ENCODE measurements at places on chromosomes 4 and X. TPM values are rescaled to one million over a fixed set of nuclear protein-coding genes. Genes with fewer than 3 reads are reported as not detected.

Gene CT47B1
- total RNA-seq = not detected

- H3K27ac ChIP-seq = no peak overlapping the region
- H3K4me3 ChIP-seq = no peak overlapping the region
- H3K36me3 ChIP-seq = no peaks in the 10 kb centered on the region
Observed at GRCh38 chr4:147015491-147015890, 69.8 kb upstream of the TTC29 start.

- no peak overlapping the region for H3K27ac ChIP-seq
- H3K4me1 ChIP-seq = peaks cover 2% of the 10 kb centered on the region
- no peaks in the 10 kb centered on the region for H3K27me3 ChIP-seq
- DNase-seq = no peak
- H3K36me3 ChIP-seq = peaks cover 63% of the 10 kb centered on the region
- no peak overlapping the region for H3K4me3 ChIP-seq
Observed at GRCh38 chr4:121666091-121666679, 30.6 kb downstream of the ANXA5 start.

DNA sequence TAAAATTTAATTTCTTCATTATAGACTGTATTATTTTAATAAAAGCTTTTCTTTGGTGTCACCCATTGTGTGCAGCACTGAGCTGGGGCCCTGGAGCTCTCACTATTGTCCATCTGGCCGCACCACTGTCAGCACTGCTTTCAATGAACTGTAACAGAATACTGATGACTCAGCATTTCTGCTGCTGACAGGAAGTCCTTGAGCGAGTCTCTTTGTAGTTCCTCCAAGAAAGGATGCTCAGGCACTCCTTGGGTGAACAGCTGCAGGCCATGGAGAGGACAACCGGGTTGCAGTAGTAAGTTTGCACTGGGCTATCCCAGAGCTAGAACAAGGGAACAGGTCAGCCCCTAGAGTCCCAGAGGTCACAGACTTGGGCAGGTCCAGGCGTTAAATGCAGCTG is 81.6 kb downstream of the SORBS2 start:
- H3K4me3 ChIP-seq = no peak overlapping the region
- H3K27ac ChIP-seq = no peak overlapping the region
- H3K4me1 ChIP-seq = peaks cover 2% of the 10 kb centered on the region
- H3K27me3 ChIP-seq = peaks cover 4% of the 10 kb centered on the region
- no peak for DNase-seq
- H3K36me3 ChIP-seq = no peaks in the 10 kb centered on the region

Gene PPP1R3F
- total RNA-seq = 9.9 TPM

- no peak overlapping the region for H3K4me3 ChIP-seq
- H3K4me1 ChIP-seq = peaks cover 8% of the 10 kb centered on the region
- H3K27me3 ChIP-seq = peaks cover 5% of the 10 kb centered on the region
- H3K36me3 ChIP-seq = no peaks in the 10 kb centered on the region
- DNase-seq = no peak
Observed at GRCh38 chr4:102783006-102783405, 22.2 kb upstream of the MANBA start.

- no peaks in the 10 kb centered on the region for H3K4me1 ChIP-seq
- H3K27me3 ChIP-seq = no peaks in the 10 kb centered on the region
- no peaks in the 10 kb centered on the region for H3K36me3 ChIP-seq
- H3K27ac ChIP-seq = no peak overlapping the region
- no peak overlapping the region for H3K4me3 ChIP-seq
Observed at GRCh38 chr4:11866391-11866790, 437.7 kb upstream of the HS3ST1 start.

GRCh38 chr4:108943976-108944591 is 181.2 kb upstream of the ETNPPL start:
- H3K36me3 ChIP-seq = no peaks in the 10 kb centered on the region
- peaks cover 1% of the 10 kb centered on the region for H3K27me3 ChIP-seq
- peaks cover 5% of the 10 kb centered on the region for H3K4me1 ChIP-seq
- H3K27ac ChIP-seq = no peak overlapping the region
- DNase-seq = no peak

Gene PWWP3B
- not detected for total RNA-seq

Gene GPR50
- not detected for total RNA-seq

Gene SYTL5
- total RNA-seq = not detected

DNA sequence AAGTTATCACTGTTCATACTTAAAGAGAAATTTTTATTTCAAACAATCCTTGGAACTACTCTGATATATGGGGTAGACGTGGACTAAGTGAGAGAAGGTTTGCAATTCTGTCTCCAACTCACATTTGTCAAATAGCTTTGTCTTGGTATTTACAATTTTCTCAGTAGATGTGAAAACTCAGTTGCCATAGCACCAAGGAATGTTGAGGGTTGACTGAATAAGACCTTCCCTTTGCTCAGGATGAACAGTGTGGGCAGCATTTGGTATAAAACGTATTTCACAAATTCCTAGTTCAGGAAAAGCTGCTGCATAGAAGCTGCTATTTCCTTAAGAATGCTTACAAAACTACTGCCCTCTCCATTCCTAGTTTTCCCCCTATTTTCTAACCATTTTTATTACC is 399.5 kb downstream of the NKX6-1 start:
- no peak overlapping the region for H3K27ac ChIP-seq
- H3K27me3 ChIP-seq = no peaks in the 10 kb centered on the region
- no peak for DNase-seq
- no peak overlapping the region for H3K4me3 ChIP-seq
- no peaks in the 10 kb centered on the region for H3K4me1 ChIP-seq

- no peaks in the 10 kb centered on the region for H3K4me1 ChIP-seq
- no peak overlapping the region for H3K27ac ChIP-seq
- H3K27me3 ChIP-seq = peaks cover 9% of the 10 kb centered on the region
- no peak for DNase-seq
- no peak overlapping the region for H3K4me3 ChIP-seq
Observed at GRCh38 chr4:138857416-138857815, 158.2 kb upstream of the NOCT start.

GRCh38 chrX:21319323-21319722 is 54.9 kb upstream of the CNKSR2 start:
- no peaks in the 10 kb centered on the region for H3K27me3 ChIP-seq
- no peak for DNase-seq
- H3K27ac ChIP-seq = no peak overlapping the region
- H3K4me3 ChIP-seq = no peak overlapping the region

GRCh38 chr4:8328456-8328855 is 58.9 kb downstream of the HTRA3 start:
- H3K4me1 ChIP-seq = no peaks in the 10 kb centered on the region
- H3K4me3 ChIP-seq = no peak overlapping the region
- no peak overlapping the region for H3K27ac ChIP-seq
- no peaks in the 10 kb centered on the region for H3K27me3 ChIP-seq
- DNase-seq = no peak
- no peaks in the 10 kb centered on the region for H3K36me3 ChIP-seq

DNA sequence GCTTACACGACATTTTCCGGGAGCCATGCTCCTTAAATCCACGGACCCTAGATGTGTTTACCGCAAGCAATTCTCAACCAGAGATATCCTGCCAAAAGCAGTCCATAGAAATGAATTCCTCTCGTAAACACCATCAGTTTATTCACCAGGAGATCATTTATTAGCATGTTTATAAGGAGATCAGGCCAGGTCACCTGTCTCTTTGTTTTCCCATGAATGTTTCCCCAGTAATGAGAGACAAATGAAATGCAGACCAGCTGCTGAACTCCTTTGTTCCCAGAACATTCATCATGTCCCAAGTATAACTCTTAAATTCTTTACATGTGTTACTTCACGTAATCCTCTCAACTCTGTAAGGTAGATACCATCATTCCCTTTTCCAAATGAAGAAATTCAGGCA is 137.1 kb downstream of the DDX53 start:
- H3K36me3 ChIP-seq = no peaks in the 10 kb centered on the region
- H3K4me1 ChIP-seq = no peaks in the 10 kb centered on the region
- H3K27me3 ChIP-seq = no peaks in the 10 kb centered on the region
- DNase-seq = no peak
- H3K4me3 ChIP-seq = no peak overlapping the region

- H3K36me3 ChIP-seq = peaks cover 63% of the 10 kb centered on the region
- no peak overlapping the region for H3K4me3 ChIP-seq
- no peak overlapping the region for H3K27ac ChIP-seq
Observed at GRCh38 chr4:25807102-25807728, 55.6 kb downstream of the SEL1L3 start.

DNA sequence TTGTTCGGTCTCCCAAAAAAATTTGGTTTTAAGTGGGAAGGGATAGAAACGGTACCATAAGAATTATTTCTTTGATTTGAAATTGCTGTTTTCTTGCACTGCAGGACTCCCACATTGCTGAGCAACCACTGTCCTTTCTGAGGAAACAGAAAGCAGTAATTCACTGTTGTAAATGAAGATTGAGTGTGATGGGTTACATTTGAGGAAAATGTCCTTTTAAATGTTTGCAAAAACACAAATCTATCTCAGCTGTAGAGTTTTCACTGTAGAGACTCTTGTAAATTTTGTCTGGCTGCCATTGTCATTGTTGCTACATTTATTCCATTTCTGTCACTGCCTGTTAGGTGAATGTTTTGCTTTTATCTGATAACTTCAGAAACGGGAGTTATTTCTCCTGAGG is 105.2 kb downstream of the FRAS1 start:
- no peaks in the 10 kb centered on the region for H3K36me3 ChIP-seq
- H3K4me3 ChIP-seq = no peak overlapping the region
- H3K4me1 ChIP-seq = peaks cover 2% of the 10 kb centered on the region

DNA sequence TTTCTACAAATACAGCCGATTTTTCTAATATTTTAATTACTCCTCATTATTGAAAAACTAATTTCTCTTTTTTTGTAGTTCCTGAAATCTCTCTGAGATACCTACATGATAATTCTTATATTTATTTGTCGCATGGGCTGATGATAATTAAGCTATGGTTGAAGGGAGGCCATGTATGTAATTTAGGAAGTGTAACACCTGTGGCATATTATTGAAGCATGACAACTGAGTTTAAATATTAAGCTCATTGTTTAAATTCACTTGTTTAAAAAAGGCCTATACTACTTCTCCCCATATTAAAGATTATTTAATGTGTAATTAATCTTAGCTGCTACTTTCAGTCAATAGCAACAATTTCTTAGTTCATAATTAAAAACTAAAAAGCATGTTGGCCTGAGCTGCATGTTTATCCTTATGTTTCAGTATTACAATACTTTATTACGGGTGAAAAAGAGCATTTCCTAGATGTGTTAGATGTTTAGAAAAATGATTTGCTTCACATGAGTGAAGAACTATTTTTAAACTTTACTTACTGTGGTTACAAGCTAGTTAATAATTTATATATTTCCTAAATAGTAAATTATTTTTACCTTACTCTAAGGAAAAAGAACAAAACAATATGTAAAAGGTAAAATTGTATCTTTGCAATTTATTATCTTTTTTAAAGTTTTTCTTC is 122.4 kb downstream of the RAP1GDS1 start:
- H3K36me3 ChIP-seq = peaks cover 7% of the 10 kb centered on the region
- no peak overlapping the region for H3K27ac ChIP-seq
- H3K27me3 ChIP-seq = no peaks in the 10 kb centered on the region
- no peak for DNase-seq
- H3K4me3 ChIP-seq = no peak overlapping the region

Gene SSX1
- total RNA-seq = not detected

- H3K27ac ChIP-seq = no peak overlapping the region
- no peaks in the 10 kb centered on the region for H3K36me3 ChIP-seq
- H3K4me3 ChIP-seq = no peak overlapping the region
- DNase-seq = no peak
- no peaks in the 10 kb centered on the region for H3K4me1 ChIP-seq
Observed at GRCh38 chrX:132568291-132568690, 79.5 kb upstream of the MBNL3 start.

DNA sequence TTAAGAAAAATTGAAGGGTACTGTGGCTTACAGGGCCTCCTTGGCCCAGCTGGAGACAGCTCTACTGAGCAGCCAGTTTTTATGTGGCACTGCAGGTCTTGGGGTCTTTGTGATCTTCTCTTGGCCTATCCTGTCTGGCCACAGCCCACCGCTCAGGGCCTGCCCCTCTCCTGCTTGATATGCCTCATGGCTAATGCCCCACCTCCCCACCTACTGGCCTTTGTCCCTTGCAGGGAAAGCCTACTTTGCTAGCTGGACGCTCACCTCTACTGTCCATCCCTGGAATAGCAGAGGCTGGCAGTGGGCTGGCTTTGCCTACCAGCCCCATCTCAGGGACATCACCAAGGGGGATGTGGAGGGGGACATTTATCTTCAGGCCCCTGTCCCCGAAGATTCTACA is 134.1 kb downstream of the PJA1 start:
- DNase-seq = no peak
- H3K27me3 ChIP-seq = no peaks in the 10 kb centered on the region
- no peak overlapping the region for H3K4me3 ChIP-seq
- H3K27ac ChIP-seq = no peak overlapping the region
- H3K36me3 ChIP-seq = no peaks in the 10 kb centered on the region

DNA sequence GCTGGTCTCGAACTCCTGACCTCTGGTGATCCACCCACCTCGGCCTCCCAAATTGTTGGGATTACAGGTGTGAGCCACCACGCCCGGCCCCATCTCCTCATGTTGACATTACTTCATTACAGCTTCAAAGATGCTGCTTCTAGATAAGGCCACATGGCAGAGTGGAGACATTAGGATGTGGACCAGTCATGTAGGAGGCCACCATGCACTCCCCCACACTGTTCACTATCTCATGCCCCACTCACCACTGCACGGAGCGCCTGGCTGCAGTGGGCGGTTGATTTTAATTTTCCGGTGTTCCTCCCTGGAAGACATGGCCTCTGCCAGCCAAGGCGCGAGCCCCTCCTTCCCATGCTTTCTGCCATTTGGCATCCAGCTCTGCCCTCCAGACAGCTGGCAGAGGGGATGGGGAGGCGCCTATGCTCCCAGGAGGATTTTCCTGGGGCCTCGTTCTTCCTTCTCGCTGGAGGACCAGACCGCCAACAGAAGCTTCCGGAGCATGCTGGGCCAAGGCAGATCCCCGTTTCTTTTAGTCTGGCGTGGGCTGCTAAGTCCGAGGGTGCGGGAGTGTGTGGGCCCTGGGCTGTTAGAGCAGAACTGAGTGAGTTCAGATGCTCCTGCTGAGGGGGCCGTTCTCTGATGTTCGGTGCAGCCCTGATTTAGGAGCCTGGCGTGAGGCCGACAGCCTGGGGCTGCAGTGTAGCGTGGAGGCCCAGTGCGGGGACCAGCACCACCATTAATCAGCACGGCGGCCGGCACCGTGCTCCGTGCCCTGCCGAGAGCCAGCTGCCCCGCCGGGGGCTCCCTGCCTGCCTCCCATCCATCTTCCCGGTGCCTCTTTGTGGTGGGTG is 93.1 kb downstream of the SORCS2 start:
- H3K27ac ChIP-seq = no peak overlapping the region
- no peak for DNase-seq
- H3K27me3 ChIP-seq = peaks cover 4% of the 10 kb centered on the region
- H3K4me3 ChIP-seq = no peak overlapping the region

GRCh38 chrX:87489071-87489470 is 28.5 kb upstream of the KLHL4 start:
- no peaks in the 10 kb centered on the region for H3K27me3 ChIP-seq
- H3K4me1 ChIP-seq = no peaks in the 10 kb centered on the region
- no peaks in the 10 kb centered on the region for H3K36me3 ChIP-seq
- no peak for DNase-seq
- no peak overlapping the region for H3K4me3 ChIP-seq
- H3K27ac ChIP-seq = no peak overlapping the region

- H3K27me3 ChIP-seq = peaks cover 66% of the 10 kb centered on the region
- H3K4me3 ChIP-seq = no peak overlapping the region
- DNase-seq = no peak
- no peaks in the 10 kb centered on the region for H3K36me3 ChIP-seq
- H3K4me1 ChIP-seq = no peaks in the 10 kb centered on the region
Observed at GRCh38 chr4:146648461-146648783, 9.7 kb downstream of the POU4F2 start.

- H3K4me3 ChIP-seq = no peak overlapping the region
- H3K27me3 ChIP-seq = no peaks in the 10 kb centered on the region
- DNase-seq = no peak
- H3K4me1 ChIP-seq = no peaks in the 10 kb centered on the region
- no peak overlapping the region for H3K27ac ChIP-seq
Observed at GRCh38 chr4:170875868-170876267, 786.1 kb upstream of the AADAT start.

Data from activated CD4-positive, alpha-beta memory T cell treated with anti-CD3 and anti-CD28 coated beads, Interleukin-2, amount 10 ng/mL, durations not matched to agents 7 days and 5 days (primary cell).